Ammon's horn (tissue), 1 donor: ENCODE measurements at places on chromosomes 4 and X.

GRCh38 chr4:77104791-77105540 lies 29.2 kb upstream of the CCNI start:
- DNase-seq, result peak; percentile 38

DNA sequence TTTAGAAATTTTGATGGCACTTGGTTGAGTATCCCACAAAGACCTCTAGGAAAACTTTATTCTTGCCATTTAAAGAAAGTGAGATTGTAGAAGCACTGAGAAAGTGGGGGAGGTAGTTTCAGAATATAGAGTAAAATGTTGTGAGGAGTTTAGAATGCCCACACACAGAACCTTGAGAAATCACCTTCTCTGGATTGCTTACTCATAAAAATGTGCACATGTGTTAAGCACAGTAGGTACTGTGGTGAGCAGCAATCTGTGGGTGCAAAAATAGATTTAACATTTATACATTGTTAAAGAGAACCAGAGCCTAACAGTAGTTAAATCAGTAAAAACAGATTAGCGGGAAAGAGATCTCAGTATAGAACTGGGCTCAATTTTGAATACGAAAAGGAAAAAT lies 201.2 kb upstream of the NWD2 start:
- no peak for DNase-seq

GRCh38 chr4:8033829-8034528 lies 94.3 kb upstream of the AFAP1 start:
- DNase-seq, result no peak

DNA sequence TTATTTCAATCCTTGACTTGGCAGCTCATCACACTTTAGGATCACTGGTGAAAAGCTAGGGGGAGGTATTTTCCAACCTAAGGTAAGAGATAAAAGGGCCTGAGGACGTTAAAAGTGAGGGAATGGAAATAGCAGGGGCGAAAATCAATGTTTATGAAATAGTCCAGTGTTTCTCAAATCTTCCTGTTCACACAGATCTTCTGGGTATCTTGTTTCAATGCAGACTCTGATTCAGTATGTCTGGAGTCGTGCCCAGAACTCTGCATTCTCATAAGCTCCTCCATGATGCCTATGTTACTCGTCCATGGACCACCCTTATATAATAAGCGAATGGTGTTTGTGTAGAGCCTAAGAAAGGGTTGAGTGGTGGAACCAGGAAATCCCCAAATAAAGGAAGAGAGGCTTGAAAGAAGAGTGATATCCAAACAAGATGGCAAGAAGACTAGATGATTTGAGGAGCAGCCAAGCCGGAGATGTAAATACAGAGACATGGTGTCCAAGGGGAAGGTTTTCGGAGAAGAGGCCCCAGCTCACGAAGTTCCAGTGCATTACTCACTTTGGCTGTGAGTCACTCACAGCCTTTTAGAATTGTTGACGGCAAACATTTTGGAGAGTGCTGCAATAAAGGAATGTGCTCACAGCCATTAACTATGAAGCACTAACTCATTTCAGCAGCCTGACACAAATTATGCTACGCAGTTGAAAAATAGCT lies 215.6 kb upstream of the PPARGC1A start:
- peak; percentile 25 for DNase-seq

DNA sequence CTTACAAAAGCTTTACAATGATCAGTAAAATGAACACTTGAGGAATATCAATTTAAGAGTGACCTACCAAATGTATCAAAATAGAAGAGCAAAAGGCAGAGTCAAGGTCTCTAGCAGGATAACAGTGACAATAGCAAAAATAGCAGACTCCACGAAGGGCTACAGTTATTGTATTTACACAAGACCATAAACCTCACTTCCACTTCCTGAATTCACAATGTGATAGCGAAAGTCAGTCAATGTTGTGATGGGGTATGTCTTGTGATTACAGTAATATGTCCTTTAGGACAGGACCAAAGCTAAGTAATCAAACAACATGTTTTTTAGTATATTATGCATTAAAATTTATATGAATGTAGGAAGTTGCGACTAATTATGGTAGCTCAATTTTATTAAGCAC lies 139.6 kb downstream of the IQCM start:
- no peak for DNase-seq

DNA sequence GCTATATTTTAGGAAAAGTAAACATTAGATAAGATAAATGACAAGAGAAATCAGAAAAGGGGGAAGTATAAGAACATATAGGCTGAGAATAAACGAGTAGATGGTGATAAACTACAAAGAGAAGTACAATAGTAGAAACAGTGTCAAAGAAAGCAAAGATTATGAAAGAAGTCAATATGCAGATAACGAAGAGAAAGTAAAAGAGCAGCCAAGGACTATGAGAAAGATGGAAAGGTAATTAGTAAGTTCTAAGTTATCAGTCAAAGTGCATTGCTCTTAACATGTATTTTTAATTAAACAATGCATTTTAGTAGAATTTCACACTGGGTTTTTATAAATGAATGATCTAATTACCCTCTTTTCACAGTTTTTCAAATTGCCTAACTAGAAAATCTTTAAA lies 1801.3 kb upstream of the PCDH10 start:
- no peak for DNase-seq

GRCh38 chr4:86300516-86300915 lies 59.3 kb downstream of the MAPK10 start:
- no peak for DNase-seq

DNA sequence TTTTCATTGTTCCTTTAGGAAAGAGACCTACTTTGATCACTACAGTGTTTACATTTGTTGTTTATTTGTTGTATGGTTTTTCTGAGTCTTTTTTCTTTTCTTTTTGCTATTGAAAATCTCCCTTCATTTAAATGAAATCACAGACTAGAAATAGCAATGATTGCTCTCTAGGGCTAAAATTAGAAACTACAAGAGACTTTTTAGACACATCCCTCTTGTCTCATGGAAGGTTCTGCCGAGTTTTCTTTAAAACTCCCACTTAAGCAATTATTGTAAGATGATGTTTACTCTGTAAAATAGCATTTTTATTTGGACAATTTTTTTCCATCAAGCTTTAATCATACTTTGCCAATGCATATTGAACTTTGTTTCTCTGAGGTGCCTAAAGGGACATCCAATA lies 136.6 kb downstream of the PALLD start:
- no peak for DNase-seq

GRCh38 chr4:150283689-150284088 lies 205.4 kb downstream of the DCLK2 start:
- no peak for DNase-seq

- DNase-seq, result no peak
These were observed 28.1 kb downstream of the INPP4B start for GRCh38 chr4:142818031-142818430.

GRCh38 chr4:80336582-80336981 lies 1.1 kb downstream of the CFAP299 start:
- DNase-seq, result peak; percentile 21

GRCh38 chrX:123311486-123311885 lies 127.4 kb downstream of the GRIA3 start:
- DNase-seq, result no peak

DNA sequence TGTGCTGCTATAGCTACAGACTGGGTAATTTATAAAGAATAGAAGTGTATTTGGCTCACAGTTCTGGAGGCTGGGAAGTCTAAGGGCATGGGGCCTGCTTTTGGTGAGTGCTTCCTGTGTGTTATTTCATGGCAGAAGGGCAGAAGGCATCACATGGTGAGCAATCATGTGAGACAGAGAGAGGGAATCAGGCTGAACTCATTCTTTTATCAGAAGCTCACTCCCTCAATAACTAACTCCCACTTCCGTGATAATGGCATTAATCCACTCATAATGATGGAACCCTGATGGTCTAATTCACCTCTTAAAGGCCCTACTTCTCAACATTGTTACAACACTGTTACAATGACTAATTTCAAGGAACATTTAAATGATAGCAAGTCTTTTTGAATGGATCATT lies 129.4 kb downstream of the FAT4 start:
- DNase-seq, result no peak

GRCh38 chr4:20445933-20446723 lies 194.4 kb downstream of the SLIT2 start:
- no peak for DNase-seq

DNA sequence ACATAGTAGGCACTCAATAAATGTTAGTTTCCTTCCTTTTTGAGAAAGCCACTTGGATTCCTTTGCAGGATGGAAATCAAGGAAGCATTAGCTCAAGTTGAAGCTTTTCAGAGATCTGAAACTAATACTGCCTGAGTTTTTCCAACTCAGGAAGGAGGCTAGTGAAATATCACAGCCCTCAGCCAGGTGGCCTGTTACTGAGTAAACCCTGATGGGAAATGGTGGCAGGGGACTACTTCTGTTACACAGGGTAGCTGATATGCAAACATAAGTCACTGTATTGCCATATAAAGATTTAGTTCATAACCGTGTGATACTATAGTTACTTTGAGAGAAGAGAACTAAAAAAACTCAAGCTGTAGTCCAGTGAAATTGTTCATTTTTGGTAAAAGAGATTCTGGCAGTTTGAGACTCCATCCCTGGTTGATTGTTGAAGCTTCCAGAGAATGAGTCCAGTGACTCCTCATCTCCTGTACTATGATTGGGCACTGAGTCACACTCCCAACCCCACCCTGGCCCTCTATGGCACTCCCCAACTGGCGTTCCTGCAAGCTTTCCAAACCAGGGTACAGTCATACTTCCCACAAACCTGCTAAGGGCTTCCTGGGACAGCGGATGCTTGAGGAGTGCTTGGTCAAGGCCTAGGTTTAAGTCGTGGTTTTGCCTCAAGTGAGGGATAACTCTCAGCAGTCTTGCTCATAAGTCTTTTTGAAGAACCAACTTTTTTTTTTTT lies 81.8 kb downstream of the MID1IP1 start:
- DNase-seq, result no peak
